AG10803 (cell line): ENCODE measurements at places on chromosomes 1 and 21.

DNA sequence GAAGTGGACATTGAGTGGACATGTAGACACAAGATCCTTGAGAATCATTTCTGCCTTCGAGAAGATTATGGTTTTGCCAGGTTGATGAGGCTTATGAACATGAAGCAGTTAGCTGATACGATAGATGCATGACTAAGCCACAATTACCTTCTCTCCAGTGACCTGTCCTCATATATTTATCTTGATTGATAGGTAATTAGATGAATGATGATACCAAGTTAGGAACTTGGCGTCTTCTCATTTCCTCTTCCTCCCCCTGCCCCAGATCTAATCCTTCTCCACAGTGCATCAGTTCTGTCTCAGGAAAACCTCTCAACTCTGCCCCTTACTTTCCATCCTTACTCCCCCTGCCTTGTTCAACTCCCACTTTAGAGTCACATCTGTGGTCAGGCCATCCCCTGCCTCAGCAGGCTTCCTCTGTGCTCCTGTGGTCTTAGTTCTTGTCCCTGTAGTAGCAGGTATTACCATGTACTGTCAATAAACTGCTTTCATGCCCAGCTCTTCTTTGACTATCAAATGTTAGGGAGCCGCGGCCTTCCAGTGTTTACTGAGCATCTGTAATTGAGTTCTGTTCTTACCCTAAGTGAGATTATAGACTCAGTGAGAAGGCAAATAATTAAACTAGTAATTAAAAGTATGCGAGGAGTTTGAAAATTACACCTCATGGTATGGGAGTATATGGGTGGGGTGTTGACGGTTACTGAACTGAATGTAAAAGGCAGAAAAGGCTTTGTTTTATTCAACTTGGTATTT, 5.1 kb downstream of the ST6GALNAC3 start:
- DNase-seq: no peak

- DNase-seq: no peak
Observed at GRCh38 chr1:43104027-43104763, 67.9 kb downstream of the EBNA1BP2 start.

DNA sequence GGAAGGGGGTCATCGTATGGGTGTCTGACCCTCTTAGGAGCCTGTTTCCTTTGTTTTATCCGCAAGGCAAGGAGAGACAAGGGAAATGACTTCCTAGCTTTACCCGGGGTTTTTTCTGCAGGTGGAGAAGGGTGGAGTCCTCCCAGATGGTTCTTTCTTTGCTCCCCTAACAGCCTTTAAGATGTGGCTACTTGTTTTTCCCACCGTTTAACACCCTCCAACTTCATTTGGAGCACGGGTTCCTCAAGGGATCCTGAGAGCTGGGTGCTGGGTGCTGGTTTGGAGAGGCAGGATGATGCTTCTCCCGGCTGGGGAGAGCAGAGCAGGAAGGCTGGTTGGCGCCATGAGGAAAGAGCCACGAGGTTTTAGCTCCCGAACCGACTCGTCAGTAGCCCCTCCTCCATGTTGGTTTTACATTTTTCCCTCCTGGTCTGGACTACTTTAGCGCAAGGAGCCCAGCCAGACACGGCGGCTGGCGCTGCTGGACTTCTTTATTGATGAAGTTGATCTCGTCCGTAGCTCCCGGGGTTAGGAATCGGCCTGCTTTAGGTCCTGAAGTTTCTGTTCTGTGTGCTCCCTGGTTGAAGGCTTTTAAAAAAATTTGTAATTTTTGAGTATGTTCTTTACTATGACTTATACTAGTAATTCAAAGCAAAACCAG, 1.4 kb downstream of the UCK2 start:
- peak; percentile 88 for DNase-seq

GRCh38 chr21:28336314-28336713, 656.4 kb downstream of the LTN1 start:
- peak; percentile 91 for DNase-seq
